Keratinocyte (primary cell): ENCODE measurements at places on chromosomes 6 and 20.

DNA sequence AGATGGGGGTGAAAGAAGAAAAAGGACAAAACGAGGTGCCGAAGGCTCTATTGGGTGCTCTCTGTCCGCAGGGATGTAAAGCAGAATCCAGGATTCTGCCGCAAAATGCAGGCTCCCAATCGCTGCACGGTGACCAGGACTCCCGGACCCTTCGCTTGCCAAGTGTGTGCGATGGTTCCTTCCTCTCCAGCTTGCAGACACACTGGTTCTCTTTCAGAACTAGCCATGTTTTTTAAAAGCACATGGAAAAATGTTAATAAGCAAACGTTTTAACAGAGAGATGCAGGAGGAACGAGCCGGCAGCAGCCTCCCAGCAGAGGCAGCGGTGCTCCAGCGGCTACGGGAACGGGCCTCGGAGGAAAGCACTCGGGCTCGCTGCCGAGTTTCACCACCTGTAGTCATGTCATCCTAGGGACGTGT, 59.6 kb downstream of the ZNF831 start:
- no peaks in the 10 kb centered on the region for H3K4me1 ChIP-seq
- peaks cover 44% of the 10 kb centered on the region for H3K27me3 ChIP-seq
- DNase-seq: no peak

DNA sequence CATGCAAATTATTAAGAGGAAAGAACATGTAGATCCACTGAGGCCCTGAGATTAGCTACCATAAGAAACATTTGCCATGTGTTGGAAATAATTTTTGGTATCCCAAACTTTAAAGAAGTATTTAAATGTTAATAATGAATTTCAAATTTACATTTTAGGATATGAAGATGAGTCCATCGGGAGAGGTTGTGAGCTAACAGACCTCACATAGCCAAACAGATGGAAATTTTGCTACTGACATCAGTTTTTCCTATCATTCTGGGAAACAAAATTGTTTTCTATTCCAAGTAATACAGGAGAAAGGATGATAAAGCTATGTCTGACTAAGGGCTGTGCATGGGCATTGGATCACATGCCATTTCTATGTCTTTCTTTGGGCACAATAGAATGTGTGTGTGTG, 809.6 kb downstream of the TENT5A start:
- no peaks in the 10 kb centered on the region for H3K4me1 ChIP-seq
- no peak for DNase-seq
- H3K27ac ChIP-seq: no peak overlapping the region

DNA sequence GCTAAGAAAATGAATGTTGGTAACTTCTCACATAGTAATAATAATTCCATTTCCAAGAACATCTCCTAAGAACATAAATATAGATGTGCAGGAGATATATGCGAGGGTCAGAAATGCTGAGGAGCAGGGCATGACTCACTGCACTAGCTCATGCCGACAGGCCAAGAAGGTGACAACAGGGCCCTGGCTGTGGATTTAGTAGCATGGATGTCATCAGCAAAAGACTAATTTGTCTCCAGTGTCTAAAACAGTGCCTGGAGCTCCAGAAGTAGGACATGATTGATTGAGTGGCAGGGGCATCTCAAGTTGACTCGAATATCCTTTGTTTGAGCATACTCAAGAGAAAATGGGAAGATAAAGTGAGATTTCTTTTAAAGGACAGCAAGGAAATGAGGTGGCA, 207.0 kb upstream of the FOXA2 start:
- H3K4me1 ChIP-seq: peaks cover 34% of the 10 kb centered on the region
- H3K27me3 ChIP-seq: no peaks in the 10 kb centered on the region
- DNase-seq: no peak

DNA sequence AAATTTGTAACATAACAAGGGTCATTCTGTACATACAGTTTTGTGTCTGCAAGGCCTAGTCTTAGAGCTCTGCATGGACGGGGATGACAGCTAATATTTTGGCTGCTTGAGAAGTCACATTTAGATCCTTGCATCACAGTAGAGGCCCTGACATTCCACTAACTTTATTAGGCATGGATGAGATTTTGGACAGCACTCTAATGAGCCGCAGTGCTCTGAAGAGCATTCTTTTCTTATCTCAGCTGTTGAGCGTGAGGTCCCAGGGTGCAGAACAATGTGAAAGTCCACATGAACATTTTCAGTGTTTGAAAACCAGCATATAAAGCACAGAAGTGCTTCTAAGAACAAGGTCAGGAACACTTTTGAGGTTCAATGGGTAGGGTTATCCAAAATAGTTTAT, 58.9 kb downstream of the IPCEF1 start:
- no peaks in the 10 kb centered on the region for H3K36me3 ChIP-seq
- no peak overlapping the region for H3K4me3 ChIP-seq
- H3K27me3 ChIP-seq: no peaks in the 10 kb centered on the region
- no peak for DNase-seq
- H3K4me1 ChIP-seq: peaks cover 7% of the 10 kb centered on the region
- H3K27ac ChIP-seq: no peak overlapping the region

DNA sequence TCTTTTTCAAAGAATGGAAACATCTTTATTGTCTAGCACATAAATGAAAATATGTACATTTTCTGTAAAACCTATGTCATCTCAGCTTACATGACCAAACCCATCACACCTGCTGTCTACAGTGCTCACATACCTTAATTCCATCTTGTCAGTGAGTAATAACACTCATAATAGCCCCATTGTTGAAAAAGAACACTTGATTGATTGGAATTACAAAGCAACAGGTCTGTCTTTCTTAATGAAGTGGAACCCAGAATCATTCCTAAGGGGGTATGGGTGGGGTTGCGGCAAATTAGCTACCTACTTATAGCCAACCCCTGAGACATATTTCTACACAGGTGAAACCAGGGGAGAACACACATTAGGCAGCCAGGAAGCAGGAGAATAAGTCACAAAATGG, 20.2 kb downstream of the ADGRF4 start:
- no peaks in the 10 kb centered on the region for H3K27me3 ChIP-seq
- H3K36me3 ChIP-seq: peaks cover 25% of the 10 kb centered on the region
- no peak overlapping the region for H3K27ac ChIP-seq
- H3K4me3 ChIP-seq: no peak overlapping the region
- no peaks in the 10 kb centered on the region for H3K4me1 ChIP-seq

- H3K27me3 ChIP-seq: no peaks in the 10 kb centered on the region
- no peaks in the 10 kb centered on the region for H3K4me1 ChIP-seq
- no peak overlapping the region for H3K4me3 ChIP-seq
Observed at GRCh38 chr6:89492025-89492640, 59.2 kb downstream of the ANKRD6 start.

DNA sequence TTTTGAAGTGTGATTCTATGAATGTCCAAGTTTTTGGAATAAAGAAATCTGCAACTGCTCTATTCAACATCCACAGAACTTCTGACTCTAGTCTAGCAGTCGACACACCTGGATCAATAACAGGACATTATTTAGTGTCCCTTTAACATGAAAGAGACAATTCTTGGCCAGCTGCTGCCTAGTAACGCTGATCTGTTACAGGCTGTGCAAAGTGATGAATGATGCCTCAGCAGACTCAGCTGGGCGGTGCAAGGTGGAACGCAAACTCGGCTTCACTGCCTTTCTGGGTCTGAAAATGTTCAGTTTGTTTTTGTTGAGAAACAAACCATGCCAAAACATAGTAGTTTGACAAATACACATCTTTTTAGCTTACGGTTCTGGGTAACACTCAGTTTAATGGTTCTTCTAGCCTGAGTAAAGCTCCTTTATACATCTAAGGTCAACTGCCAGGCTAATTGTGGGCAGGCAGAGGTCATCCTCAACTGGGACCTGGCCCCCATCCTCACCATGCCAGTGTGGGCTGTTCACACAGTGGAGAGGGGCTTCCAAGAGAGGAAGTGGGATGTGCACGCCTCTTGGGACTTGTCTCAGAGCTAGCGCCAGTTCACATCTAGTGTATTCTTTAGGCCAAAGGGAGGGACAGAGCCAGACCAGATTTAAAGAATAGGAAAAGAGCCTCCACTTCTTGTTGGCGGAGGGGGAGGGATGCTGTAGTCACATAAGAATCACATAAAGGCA, 879.7 kb downstream of the QKI start:
- H3K27ac ChIP-seq: no peak overlapping the region
- no peaks in the 10 kb centered on the region for H3K4me1 ChIP-seq
- no peaks in the 10 kb centered on the region for H3K27me3 ChIP-seq
- DNase-seq: no peak
- H3K36me3 ChIP-seq: no peaks in the 10 kb centered on the region

DNA sequence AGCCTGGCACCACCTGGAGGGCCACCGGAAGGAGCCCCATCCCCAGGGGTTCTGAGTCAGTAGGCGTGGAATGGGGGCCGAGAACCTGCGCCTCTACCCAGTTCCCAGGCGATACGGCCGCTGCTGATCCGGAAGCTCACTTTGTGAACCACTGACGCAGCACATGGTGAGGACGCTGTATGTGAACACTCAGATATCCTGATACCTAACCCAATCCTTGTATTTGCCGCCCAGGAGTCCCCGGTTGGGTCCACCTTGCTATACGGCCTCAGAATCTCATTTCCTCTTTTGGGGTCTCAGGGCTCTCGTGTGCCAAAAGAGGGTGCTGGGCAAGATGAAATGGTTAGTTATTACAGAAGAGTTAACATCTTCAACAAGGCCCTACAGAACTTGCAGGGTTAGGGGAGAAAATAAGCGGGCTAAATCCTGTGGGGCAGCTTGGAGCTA, 604 bp upstream of the RAB5IF start:
- peak overlapping the region; percentile 79 for H3K4me3 ChIP-seq
- no peaks in the 10 kb centered on the region for H3K27me3 ChIP-seq
- H3K4me1 ChIP-seq: peaks cover 19% of the 10 kb centered on the region
- H3K27ac ChIP-seq: peak overlapping the region; percentile 67
- peaks cover 14% of the 10 kb centered on the region for H3K36me3 ChIP-seq

DNA sequence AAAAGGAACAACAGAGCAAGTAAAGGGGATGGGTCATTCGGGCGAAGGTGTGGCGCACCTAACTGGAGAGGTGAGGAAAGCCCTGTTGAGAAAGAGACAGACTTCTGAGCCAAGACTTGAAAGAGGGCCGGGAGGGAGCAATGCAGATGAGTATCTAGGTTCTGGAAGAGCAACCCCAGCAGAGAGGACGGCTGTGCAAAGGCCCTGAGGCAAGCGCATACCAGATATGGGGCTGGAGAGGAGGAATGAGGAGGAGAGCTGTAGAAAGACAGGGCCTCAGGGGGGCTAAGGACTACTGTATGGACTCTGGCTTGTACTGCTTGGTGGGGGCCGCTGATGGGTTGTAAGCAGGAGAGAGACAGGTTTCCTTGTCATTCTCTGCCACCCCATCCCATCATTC, 21.9 kb downstream of the TRERF1 start:
- no peak for DNase-seq
- no peaks in the 10 kb centered on the region for H3K36me3 ChIP-seq
- H3K4me3 ChIP-seq: no peak overlapping the region
- no peaks in the 10 kb centered on the region for H3K27me3 ChIP-seq
- peaks cover 2% of the 10 kb centered on the region for H3K4me1 ChIP-seq

GRCh38 chr6:34559651-34560365, 3.7 kb upstream of the SPDEF start:
- H3K36me3 ChIP-seq: no peaks in the 10 kb centered on the region
- H3K4me3 ChIP-seq: no peak overlapping the region
- H3K27ac ChIP-seq: no peak overlapping the region
- no peak for DNase-seq
- peaks cover 2% of the 10 kb centered on the region for H3K4me1 ChIP-seq

DNA sequence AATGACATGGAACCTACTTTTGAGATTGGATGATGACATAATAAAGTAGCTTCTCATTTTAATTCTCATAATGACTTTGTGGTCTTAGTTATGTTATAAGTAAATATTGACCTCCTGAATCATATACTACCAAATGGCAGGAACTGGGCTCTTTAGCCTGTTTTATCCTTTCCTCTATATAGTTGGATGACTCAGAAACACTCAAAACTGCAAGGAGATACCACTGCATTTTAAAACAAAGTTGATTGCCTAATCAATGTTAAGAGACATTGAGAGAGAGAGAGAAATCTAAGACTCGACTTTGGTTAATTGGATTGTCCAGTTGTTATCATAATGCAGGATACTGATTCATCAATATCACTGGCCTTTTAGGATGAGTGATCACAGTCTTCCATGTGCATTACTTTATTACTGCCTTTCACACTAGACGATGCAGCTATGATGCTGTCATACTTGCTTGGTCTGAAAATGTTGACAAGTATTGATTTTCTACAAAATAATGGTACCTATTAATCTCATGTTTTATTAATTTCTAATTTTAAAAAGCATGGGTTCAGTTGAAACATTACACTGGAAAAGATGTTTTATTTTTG, 320.0 kb downstream of the NKAIN2 start:
- H3K27ac ChIP-seq: no peak overlapping the region
- no peaks in the 10 kb centered on the region for H3K27me3 ChIP-seq
- H3K4me3 ChIP-seq: no peak overlapping the region
- H3K36me3 ChIP-seq: no peaks in the 10 kb centered on the region
- H3K4me1 ChIP-seq: no peaks in the 10 kb centered on the region
- no peak for DNase-seq
